T follicular helper cell (primary cell): ENCODE measurements at places on chromosomes 5 and 9.

- no peak for DNase-seq
Observed at GRCh38 chr5:117752403-117752802, 1177.8 kb upstream of the SEMA6A start.

DNA sequence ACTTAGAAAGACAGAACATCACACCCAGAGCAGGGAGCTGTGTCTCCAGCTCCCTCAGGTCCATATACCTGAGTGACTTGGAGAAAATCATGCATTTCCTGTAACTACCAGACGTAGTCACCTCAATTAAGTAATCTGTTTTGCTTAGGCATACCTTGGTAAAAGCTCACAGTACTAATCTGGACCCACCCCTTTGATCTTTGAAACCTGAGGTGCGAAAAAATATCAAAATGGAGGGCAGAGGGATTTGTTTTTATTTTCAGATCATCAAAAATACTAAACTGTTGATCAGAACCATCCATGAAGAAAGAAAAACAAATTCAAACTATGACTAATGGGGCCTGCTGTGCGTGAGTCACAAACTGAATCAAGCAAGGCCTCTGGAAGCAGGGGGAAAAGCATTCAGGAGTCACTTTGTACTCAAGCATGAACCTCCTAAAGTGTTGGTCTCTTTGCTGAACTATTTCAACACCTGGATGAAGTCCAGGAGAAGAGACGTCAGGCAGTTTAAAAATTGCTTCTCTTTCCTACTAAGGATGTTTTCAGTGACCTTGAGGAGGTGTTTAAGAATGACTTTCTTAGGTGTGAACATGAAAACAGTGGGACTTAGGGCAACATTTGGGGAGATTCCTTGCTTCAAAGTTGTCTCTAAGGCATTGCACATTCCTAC, 76.3 kb downstream of the MUSK start:
- DNase-seq, result no peak

GRCh38 chr5:15680455-15680854, 180.5 kb downstream of the FBXL7 start:
- no peak for DNase-seq

GRCh38 chr5:74303578-74303977, 336.9 kb downstream of the ENC1 start:
- DNase-seq, result no peak

GRCh38 chr5:113255579-113256386, 179.0 kb downstream of the TSSK1B start:
- DNase-seq, result no peak

DNA sequence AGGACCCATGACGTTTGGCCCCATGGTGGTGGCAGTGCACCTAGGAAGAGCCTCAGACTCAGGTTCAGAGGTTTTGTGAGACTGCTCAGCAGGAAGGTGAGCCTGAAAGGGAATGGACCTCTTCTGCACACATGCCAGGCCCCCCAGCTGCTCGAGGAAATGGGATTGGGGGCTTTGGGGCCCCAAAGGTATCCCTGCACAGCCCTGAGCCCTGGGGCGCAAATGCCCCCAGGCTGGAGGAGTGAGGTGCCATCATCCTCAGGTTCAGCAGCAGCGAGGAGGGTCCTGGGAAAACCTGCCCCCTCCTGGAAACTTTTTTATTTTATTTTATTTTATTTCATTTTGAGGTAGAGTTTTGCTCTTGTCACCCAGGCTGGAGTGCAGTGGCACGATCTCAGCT, 171.8 kb upstream of the MVB12B start:
- no peak for DNase-seq
